Right renal cortex interstitium (tissue), 3 donors: ENCODE measurements at places on chromosomes 4 and X. TPM values are rescaled to one million over a fixed set of nuclear protein-coding genes. Genes with fewer than 3 reads are reported as not detected.

Gene IL21
- not detected for polyA plus RNA-seq

Gene TMPRSS11E
- 0.10 TPM for polyA plus RNA-seq

Gene SLC39A8
- 24.6 TPM for polyA plus RNA-seq

Gene COX7B
- 440 TPM for polyA plus RNA-seq

Gene CXCR3
- 0.19 TPM for polyA plus RNA-seq

Gene FGFBP1
- not detected for polyA plus RNA-seq

DNA sequence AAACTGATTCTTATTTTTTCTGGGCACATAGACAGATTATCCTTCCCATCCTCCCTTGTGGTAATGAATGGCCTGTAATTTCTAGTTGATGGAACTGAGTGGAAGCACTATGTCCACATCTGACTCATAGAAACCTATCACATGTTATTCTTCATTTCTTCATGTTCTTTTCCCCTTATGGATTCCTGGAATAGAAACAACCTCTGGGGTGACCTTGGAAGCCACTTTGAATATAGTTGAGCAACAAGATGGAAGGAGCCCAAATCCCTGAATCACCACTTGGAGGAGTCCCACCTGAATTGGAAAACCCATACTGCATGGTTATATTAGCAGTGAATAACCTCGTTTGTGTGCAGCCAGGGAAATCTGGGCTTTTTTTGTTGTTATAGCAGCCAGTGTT, 137.8 kb downstream of the MID1IP1 start:
- no peak for DNase-seq

DNA sequence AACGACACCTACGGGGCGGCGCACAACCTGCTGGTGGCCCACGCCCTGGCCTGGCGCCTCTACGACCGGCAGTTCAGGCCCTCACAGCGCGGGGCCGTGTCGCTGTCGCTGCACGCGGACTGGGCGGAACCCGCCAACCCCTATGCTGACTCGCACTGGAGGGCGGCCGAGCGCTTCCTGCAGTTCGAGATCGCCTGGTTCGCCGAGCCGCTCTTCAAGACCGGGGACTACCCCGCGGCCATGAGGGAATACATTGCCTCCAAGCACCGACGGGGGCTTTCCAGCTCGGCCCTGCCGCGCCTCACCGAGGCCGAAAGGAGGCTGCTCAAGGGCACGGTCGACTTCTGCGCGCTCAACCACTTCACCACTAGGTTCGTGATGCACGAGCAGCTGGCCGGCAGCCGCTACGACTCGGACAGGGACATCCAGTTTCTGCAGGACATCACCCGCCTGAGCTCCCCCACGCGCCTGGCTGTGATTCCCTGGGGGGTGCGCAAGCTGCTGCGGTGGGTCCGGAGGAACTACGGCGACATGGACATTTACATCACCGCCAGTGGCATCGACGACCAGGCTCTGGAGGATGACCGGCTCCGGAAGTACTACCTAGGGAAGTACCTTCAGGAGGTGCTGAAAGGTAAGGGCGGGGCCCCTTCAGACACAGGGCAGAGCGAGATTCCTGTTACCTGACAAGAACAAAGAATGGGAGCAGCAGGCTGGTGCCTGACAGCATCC, 11.7 kb downstream of the RPL9 start:
- DNase-seq: no peak

DNA sequence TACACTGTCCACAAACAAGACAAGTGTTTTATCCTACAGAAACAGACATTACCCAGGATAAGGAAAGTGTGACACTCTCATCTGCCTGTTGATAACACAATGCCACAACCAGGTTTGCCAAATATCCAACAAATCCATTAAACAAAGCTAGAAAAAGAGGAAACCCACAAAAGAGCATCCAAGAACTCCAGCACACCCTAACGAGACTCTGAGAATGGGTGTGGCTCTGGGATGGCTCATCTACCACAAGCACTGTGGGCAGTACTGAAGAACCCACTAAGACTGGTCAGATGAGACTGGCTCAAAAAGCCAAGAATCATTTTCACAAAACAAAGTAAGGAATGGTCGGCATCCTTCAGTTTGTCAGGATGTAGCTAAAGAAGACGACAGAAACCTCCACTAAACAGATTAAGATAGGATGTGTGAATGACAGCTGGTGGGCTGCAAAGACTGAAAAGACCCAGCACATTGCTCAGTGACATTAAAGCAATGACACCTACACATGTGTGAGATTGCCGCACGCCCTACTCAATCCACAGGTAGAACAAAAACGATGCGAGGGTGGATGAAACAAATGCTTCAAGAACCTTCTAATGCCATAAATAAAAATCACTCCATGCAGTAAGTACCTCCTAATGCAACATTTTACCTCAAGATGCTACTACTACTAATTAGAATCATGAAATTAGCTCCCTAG, 14.7 kb downstream of the ATP8A1 start:
- no peak for DNase-seq

GRCh38 chrX:40083120-40083978, 14.4 kb downstream of the BCOR start:
- DNase-seq: no peak

DNA sequence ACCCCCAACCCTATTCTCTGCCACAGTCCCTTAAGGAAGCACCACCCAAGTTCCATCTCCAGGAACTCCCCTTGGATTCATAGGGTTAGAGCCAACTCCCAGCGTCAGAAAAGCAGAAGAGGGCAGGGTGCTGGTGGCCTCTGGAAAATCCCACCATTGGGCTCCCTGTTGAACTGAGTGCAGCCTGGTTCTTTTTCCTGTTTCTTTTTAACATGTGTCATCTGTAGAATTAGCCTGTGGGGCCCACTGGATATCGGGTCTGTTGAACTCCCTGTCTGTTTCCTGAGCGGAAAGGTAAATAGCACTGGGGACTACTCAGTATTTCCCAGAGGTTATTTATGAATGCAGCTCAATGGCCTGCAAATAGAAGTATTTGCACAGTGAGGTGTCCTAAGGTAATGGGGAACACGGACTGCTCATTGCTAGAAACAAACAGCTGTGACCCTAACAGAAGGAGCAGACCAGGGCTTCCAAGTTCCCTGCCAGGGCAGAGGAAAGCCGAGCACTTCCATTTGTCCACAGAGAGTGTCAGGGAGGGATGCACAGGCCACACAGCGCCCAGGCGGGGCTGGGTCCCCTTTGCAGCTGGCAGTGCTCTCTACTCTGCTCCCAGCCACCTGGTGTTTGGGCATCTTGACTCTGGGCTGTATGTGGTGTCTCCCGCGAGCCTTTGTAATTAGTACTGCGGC, 102.6 kb downstream of the FHDC1 start:
- DNase-seq: no peak

GRCh38 chrX:111083081-111083480, 12.9 kb upstream of the PAK3 start:
- no peak for DNase-seq

- no peak for DNase-seq
These were observed 113.8 kb downstream of the CEP44 start for GRCh38 chr4:174397366-174398155.

- no peak for DNase-seq
These were observed 1.0 kb upstream of the MECP2 start for GRCh38 chrX:154098551-154098950.

- no peak for DNase-seq
These were observed 1958.9 kb upstream of the TENM3 start for GRCh38 chr4:180284267-180284666.

DNA sequence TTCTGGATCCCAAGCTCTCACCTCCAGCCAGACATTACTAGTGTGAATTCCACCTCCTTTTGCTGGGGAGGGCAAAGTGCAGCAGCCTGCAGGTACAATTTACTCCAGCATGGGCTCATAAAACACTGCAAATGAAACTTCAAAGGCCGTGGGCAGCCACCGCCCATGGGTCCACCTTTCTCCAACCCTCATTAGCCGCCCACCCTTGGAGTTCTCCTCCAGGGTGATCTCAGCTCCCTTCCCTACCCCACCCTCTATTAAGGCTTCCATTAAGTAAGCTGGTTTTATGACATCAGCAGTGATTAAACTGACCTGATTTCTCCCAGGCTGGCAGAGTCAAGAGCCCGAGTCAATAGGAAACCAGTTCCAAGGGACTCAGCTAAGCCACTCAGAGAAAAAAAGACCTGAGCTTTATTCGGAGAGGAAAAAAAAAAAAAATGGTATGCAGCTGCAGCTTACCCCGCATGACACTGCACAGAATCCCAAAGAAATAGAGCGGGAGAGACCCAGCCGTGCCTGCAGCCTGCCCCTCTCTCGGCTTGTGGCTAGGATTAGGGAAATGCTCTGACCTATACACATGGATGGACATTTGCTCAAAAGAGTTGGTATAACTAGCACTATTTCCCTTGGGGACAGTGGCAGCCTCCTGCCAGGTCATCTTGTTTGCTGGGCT, 319.6 kb downstream of the PTTG2 start:
- DNase-seq: peak; percentile 17

DNA sequence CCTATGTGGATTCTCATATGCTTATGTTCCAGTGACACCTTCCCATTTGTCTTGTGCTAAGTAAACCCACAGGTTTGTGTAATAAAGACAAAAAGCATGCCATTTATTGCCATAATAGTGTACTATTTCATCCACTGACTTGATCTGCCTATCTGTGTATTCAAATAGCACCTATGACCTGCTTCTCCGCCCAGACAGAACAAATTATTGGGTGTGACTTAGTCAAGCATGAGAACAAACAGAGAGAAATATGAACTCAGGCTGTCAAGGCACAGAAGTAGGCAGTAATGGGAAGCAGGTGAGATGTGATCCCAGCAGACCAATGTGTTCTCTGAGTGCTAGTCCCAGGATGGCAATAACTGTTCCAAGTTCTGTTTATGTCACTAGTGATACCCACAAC, 25.4 kb downstream of the ELOVL6 start:
- DNase-seq: no peak

GRCh38 chr4:73245955-73246354, 12.6 kb downstream of the ANKRD17 start:
- no peak for DNase-seq

- no peak for DNase-seq
These were observed 55.6 kb upstream of the EXOC1L start for GRCh38 chr4:55763996-55764395.

- DNase-seq: no peak
These were observed 283.9 kb downstream of the ANKRD50 start for GRCh38 chr4:124428648-124429047.
